ENCODE measurements at places on chromosomes 2 and 18.
A peak's percentile ranks its signal among the peaks of the same experiment; 100 is the strongest.

DNA sequence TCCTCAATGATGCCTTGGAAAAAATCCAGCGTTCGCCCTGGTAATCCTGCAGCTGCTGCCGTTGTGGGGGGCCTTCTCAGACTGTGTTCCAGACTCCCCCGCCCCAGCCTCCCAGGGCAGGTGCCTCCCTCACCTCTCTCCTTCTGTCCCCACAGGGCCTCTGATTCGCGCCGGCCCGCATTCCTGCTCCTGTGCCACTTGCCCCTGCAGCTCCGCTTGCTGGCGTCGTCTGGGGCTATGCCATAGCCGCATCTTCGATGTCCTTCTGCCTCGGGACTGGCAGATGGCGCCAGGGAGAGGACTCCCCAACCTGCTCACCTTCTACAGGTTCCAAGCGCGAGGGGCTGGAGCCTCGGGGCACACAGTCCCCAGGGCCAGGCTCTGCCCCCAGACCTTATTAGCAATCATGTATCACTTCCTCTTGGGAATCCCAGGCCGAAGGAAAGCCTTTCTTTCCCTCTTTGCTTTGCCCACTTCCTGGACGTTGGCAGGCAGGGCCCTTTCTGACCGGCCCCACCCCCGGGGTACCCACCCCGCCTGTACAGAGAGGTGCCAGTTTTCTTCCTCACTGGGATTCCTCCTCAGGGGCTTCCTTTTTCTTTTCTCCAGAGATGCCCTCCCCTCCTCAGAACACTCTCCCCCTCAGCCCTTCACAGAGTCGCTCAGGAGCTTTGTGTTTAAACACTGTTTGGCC lies 4.4 kb downstream of the SPATA3 start:
- DNase-seq = no peak

GRCh38 chr2:126662621-126663020 lies 6.7 kb downstream of the GYPC start:
- DNase-seq = no peak

GRCh38 chr2:103616891-103617290 lies 855.1 kb downstream of the TMEM182 start:
- no peak for DNase-seq

DNA sequence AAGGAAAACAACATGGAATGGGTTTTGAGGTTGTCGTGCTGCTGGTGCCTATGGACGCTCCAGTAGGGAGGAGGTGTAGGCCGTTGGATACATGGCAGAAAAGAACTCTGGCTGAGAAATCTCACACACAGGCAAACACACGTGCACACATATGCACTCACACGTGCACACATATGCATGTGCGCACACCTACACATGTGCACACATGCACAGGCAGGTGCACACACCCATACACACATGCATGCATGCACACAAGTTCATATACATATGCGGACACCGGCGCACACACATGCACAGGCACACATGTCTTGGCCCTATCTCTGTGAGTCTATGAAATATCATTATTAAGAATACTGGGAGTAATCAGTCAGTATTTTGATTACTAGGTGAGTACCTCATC lies 150.4 kb downstream of the LRRC30 start:
- no peak for DNase-seq

- DNase-seq = no peak
Observed at GRCh38 chr2:4533806-4534205, 830.4 kb downstream of the DCDC2C start.

DNA sequence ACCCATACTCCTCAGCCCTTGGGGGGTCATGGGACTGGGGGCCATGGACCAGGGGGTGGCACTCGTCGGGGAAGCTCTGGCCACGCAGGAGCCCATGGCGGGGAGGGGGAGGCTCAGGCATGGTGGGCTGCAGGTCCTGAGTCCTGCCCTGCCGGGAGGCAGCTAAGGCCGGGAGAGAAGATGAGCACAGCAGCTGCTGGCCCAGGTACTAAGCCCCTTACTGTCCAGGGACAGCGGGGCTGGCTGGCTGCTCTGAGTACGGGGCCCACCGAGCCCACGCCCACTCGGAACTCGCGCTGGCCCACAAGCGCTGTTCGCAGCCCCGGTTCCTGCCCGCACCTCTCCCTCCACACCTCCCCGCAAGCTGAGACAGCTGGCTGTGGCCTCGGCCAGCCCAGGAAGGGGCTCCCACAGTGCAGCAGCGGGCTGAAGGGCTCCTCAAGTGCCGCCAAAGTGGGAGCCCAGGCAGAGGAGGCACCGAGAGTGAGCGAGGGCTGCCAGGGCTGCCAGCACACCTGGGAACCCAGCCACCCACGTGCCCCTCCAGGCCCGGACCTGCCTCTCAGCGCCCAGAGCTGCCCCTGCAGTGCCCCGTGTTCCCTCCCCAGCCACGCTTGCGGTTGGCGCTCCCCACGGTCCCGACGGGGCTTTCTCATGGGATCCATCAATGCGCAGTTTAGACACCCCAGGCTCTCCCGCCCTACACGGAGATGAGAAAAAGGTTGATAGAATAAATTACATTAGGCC lies 33.6 kb upstream of the ZNF236 start:
- DNase-seq = no peak

- DNase-seq = no peak
Observed at GRCh38 chr2:9543557-9543956, 12.1 kb downstream of the ADAM17 start.

GRCh38 chr2:224781400-224781799 lies 65.2 kb upstream of the CCDC195 start:
- DNase-seq = no peak

GRCh38 chr2:196504788-196505187 lies 134.7 kb upstream of the CCDC150 start:
- no peak for DNase-seq

DNA sequence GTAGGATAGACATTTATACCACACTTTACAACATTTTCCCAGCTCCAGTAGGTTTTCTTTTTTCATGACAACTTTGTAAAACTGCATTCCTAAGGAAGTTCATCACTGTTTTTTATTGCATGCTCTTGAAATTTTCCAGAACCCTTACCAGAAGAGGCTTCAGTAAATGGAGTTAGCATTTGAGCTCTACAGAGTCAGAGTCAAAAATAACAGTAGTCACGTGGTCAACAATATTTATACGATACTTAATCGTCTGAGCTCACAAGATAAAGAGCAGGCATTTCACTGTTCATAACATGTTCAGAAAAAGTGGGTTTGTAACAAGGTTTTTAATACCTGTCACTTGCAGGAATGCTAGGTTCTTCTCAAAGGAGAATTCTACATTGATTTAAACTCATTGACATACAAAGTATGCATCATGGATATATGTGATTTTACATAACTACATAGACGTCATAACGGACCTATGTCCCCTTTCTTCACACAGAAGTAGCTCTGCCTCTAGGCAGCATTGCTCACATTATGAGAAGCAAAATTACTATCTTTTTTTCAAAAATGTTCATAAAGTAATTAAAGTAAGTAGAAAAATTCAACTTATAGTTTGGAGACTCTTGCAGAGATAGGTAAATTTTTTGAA lies 187.0 kb upstream of the COL3A1 start:
- DNase-seq = no peak

GRCh38 chr18:51066273-51066672 lies 36.3 kb downstream of the SMAD4 start:
- no peak for DNase-seq

- DNase-seq = no peak
Observed at GRCh38 chr2:6919901-6920742, 2.9 kb downstream of the RNF144A start.

GRCh38 chr2:128413014-128413717 lies 94.5 kb upstream of the HS6ST1 start:
- DNase-seq = peak; percentile 21

DNA sequence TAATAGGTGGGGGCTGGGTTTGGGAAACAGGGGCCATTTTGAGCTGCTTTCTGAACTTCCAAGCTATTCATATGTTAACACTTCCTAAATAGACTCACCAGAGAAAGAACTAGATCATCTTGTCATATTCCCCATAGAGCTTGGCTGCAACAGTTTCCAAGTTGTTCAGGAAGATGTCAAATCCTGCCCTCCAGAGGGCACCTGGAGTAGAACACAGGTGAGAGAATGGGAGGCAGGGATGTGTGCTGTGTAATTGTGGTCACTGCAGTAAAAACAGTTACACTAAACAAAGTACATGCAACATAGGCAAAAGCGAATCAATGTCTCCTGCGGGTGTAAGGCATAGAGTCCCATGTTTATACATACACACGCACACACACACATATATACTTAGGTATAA lies 34.5 kb upstream of the LRRC30 start:
- DNase-seq = no peak

- no peak for DNase-seq
Observed at GRCh38 chr2:222232839-222233238, 66.0 kb downstream of the PAX3 start.

- no peak for DNase-seq
Observed at GRCh38 chr2:139439100-139439499, 658.9 kb upstream of the NXPH2 start.

- DNase-seq = no peak
Observed at GRCh38 chr18:9433671-9434121, 41.6 kb upstream of the RALBP1 start.

DNA sequence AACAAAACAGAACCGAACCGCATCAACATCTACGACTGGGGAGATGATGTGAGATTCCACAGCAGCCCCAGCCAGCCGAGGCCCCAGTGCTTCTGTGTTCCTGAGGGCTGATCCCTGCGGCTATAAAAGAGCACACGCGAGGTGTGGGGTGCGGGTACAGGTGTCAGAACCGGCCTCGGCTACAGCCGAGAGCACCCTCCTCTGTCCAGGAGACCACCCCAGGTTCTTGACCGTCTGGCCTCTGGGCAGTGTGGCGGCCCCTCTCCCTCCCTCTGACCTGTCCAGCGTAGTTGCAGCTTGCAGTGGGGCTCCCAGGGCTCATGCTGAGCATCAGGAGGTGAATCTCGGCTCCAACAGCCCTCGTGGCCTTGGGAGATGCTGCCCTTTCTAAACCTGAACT lies 23.7 kb downstream of the RTP5 start:
- peak; percentile 57 for DNase-seq

GRCh38 chr2:224951723-224952481 lies 90.4 kb downstream of the DOCK10 start:
- DNase-seq = no peak

- DNase-seq = no peak
Observed at GRCh38 chr2:52775674-52776073, 991.9 kb upstream of the CHAC2 start.

- no peak for DNase-seq
Observed at GRCh38 chr2:19503406-19503805, 145.0 kb upstream of the OSR1 start.

- DNase-seq = no peak
Observed at GRCh38 chr2:216553482-216554240, 55.0 kb downstream of the RPL37A start.

GRCh38 chr18:37341473-37342086 lies 224.0 kb downstream of the CELF4 start:
- DNase-seq = no peak

DNA sequence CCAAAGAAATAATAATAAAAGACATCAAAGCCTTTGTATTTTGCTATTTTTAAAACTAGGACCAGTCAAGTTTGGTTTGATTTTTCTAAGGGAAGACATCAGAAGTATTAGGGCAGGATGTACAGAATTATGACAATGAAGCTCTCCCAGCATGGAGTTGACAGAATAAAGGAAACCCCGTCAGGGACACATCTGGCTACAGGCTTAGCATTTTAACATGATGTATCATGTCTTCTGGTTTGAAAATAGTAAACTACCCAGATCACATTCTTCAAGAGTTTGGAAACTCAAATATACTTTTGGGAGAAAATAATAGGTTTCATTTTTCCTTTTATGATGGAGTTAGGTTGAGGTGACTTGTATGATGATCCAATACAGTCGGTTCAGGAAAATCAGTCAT lies 552.0 kb upstream of the CDH2 start:
- DNase-seq = no peak

DNA sequence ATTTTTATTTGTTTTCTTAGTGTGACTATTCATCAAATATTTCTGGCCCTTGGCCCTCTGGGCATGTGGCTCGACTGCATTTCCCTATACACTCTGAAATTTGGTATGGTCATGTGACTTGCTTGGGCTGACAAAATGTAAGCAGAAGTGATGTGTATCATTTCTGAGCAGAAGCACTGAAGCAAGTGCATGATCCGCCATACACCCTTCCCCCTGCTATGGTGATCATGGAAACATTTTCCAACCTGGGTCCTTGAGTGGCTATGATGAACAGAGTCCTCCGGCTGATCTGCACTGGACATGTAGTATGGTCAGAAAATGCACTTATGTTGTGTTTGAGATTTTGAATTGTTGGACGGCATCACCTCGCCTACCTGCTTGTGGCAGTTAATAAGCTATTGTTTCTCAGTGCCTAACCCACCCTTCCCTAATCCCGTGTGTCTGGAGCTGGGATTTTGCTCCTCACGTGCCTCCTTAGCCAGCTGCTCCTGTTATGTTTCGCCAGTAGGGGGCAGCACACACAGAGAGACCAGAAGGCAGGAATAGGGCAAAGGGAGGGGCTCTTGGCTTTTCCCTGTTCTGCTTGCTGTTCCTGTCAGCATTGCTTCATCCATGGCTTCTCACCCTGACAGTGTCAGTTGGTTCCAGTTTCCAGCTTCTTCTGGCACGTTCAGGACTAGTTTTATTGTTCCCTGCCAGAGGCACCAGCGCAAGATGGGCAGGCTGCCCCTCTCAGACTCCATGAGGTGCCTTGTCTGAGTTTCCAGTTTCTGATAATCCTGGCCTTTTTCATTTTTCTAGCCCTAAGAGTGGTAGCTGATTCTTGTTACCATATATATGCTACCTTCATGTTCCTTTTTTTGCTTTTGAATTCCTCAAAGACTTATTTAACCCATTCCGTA lies 207.4 kb downstream of the ARL6IP6 start:
- DNase-seq = no peak

DNA sequence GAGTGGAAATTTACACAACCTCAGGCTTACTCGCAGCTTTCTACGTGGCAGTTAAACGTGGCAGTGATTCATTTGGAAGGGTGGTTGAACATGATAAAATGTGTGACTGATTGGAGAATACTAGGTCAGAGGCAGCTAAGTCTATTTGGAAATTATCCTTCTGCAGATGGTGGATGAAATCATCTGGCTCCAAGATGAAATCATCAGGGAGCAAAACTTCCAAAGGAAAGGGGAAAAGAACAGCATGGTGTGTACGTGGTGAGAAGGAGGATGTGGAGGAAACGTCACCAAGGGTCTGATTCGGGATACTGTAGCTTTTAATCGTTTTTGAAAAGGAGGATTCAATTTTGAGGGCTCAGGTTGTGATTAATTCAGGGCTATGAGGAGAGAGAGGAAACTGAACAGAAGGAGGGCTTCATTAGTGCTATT lies 47.9 kb downstream of the COL3A1 start:
- DNase-seq = no peak

GRCh38 chr2:143600116-143600515 lies 470.9 kb downstream of the ARHGAP15 start:
- no peak for DNase-seq

DNA sequence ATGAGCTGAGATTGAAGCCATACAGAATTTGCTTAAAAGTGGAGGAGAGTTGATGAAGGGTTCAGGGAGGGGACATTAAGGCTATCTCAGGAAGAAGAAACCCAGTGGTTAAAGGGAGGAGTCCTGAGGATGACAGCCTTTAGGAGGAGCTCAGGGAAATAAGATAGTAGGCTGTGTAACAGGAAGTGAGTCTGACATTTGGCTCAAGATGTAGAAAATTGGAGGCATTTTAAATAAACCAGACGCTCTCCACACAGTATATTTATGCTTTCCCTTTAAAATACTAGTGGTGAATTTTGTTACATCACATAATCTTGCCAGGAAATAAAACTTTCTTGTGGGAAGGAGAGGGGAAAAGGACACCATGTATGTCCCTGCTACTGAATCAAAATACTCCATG lies 11.6 kb downstream of the KCNH7 start:
- DNase-seq = no peak

GRCh38 chr2:98647636-98648035 lies 39.2 kb downstream of the UNC50 start:
- DNase-seq = no peak

GRCh38 chr2:26191316-26192159 lies 18.6 kb downstream of the GAREM2 start:
- DNase-seq = no peak
